ENCODE measurements at places on chromosomes 12 and 14. TPM values are rescaled to one million over a fixed set of nuclear protein-coding genes. Genes with fewer than 3 reads are reported as not detected.

Gene SCNN1A
- total RNA-seq, result 0.32 TPM

Gene TMTC1
- total RNA-seq, result 0.39 TPM

Gene DPPA3
- total RNA-seq, result not detected

Gene IRAK3
- total RNA-seq, result 0.93 TPM

Gene KRT81
- total RNA-seq, result 0.11 TPM
